G401 (cell line): ENCODE measurements at places on chromosomes 2 and 18.

DNA sequence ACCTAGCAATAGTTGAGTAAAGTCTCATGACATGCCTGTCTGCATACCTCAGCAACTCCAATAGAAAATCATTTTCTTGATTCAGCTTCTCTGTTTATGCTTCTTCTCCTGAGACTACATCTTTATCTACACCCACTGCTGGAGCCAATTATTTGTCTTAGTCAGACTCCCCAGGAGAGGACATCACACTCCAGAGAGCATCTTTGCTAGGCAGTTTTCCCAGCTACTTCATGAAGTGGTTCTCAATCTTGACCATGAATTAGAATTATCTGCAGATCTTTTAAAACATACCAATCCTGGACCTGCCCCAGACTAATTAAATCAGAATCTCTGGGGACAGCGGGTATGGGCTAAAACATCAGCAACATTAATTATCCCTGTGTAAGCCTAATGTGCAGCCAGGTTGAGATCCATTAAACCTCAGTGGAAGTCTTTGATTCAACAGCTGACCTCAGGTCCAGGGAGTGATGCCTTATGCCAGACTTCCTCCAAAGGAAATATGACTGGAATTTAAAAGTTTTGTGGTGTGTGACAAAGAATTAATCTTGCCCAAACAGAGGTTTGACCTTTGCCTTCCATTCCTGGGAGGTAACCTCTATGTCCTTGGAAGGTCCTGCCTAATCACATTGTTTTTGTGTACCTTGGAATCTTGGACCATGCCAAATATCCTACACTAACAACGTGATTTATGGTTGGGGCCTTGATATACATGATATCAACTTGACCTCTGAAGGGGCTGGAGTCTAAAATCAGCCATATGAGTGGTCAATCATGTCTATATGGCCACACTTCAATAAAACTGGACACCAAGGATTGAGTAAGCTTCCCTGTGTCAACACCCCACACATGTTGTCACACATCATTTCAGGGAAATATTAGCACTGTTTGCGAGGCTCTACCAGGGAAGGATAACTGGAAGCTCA lies 99.3 kb upstream of the DNAJC10 start:
- DNase-seq = no peak

DNA sequence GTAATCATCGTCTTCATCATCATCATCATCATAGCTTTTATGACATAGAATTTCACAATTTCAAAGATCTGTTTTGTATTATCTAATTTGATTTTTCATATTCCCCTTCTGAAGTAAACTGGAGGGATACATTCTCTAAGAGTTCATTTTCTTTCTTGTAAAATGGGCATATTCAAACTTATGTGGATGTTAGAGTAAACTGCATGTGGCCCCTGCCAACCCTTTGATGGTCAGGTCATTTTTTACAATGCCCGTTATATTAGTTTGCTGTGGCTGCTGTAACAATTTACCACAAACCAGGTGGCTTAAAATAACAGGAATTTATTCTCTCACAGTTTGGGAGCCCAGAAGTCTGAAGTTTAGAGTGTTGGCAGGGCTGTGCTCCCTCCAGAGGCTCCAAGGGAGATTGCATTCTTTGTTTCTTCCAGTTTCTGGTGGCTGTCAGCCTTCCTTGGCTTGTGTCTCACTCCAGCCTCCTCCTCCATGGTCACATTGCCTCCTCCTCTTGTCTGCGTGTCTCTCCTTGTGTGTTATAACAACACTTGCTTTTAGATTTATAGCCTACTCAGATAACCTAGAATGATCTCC lies 127.5 kb upstream of the MMADHC start:
- DNase-seq = peak; percentile 63

GRCh38 chr2:205834796-205835195 lies 152.5 kb downstream of the NRP2 start:
- DNase-seq = no peak

DNA sequence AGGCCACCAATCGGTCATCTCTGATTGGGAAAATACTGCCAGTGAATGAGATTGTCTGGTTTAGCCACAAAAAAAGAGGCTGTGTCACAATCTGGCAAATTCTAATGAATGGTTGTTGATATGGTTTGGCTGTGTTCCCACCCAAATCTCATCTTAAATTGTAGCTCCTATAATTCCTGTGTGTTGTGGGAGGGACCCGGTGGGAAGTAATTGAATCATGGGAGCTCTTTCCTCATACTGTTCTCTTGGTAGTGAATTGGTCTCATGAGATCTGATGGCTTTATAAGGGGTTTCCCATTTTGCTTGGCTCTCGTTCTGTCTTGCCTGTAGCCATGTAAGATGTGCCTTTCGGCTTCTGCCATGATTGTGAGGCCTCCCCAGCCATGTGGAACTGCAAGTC lies 838.3 kb downstream of the SLC4A3 start:
- no peak for DNase-seq

GRCh38 chr2:20616341-20616871 lies 34.5 kb downstream of the HS1BP3 start:
- no peak for DNase-seq

GRCh38 chr2:109448207-109448606 lies 165.6 kb downstream of the SEPTIN10 start:
- DNase-seq = no peak

DNA sequence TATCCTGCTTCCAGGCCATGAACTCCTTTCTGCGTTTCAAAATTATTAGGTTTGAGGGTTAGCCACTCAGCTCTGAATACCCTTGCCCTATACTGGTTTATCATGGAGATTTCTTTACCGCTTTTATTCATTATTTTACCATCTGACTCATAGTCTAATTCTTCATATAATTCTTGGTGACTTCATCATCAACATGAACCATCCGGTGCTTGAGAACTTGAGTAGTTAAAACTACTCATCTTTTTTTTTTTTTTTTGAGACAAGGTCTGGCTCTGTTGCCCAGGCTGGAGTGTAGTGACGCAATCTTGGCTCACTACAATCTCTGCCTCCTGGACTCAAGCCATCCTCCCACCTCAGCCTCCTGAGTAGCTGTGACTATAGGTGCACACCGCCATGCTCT lies 94.2 kb upstream of the LHCGR start:
- no peak for DNase-seq

- no peak for DNase-seq
These were observed 168.7 kb downstream of the GLI2 start for GRCh38 chr2:120904379-120904778.

DNA sequence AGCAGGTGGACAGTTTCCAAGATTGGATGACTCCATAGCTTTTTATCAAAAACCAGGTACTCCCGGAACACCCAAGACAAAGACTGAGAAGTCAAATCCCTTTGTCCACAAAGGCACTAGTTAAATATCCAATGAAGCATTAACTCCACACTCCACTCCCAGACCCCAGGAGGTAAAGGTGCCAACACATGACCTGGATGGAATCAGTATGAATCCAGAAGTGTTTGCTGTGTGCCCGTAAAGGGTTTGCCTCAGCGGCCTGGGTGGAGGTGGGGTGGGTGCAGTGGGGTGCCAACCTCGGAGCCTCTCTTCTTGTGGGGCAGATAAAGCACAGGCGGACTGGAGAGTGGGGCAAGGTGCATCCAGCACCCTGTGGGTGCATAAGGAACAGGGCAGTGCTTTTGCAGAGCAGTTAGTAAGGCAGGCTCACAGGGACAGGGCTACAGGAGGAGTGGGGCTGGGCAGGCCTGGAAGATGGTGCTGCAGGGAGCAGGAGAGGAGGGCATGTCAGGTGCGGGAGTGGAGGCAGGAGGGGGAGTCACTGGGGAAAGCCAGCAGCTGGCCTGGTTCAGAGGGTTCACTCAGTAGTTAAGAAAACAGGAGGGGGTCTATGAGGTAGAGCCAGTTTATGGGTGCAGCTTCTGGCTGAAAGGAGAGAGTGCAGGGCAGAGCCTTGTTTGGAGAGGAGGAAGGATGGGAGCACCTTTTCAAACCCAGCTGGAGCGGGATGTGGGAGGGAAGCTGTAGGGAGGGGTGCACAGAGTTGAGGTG lies 208.4 kb upstream of the SMAD2 start:
- no peak for DNase-seq

- DNase-seq = no peak
These were observed 163.6 kb downstream of the AGPS start for GRCh38 chr2:177556153-177556552.

- DNase-seq = no peak
These were observed 1.5 kb downstream of the REG1B start for GRCh38 chr2:79086255-79086654.

DNA sequence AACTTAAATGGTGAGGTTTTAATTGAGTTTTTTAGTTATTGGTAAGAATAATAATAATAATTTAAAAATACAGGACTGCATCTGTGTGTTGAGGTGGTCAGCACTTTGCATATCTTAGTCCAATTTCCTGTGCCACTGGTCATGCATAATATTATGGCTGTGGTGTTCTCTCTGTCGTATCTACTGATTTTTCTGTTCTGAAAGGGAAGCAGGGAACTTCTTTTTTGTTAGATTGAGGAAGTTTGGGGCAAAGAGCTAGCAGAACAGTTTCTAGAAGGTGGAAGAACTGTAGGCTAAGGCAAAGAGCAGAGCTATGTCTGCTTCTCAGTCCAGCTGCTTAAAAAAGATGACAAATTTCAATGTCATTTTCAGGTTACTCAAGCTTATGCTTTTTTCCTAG lies 74.3 kb downstream of the XRCC5 start:
- no peak for DNase-seq

DNA sequence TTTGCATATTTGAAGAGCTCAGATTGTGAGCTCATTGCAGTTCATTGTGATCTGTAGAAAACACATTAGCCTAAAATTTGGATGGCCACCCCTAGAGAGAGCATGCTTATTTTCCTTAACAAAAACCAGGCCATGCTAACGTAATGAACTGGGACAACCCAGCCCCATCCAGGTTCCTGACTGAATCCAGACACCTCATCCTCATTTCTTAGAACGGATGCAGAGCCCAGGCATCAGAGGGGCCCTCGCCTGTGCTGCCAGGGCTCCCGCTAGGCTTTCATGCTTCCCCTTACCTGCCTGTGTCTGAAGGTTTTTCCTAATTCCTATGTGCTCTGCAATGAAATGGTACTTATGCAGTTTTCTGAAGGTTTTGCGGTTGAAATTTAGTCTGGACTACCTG lies 171.1 kb downstream of the CCDC102B start:
- no peak for DNase-seq

GRCh38 chr18:10182009-10182624 lies 268.3 kb downstream of the VAPA start:
- DNase-seq = no peak

GRCh38 chr2:240557808-240558207 lies at the start of gene ANKMY1:
Gene ANKMY1 (minus strand): TSS chr2:240557988. CDS start chr2:240557335, 653 bp downstream.
- DNase-seq = no peak

DNA sequence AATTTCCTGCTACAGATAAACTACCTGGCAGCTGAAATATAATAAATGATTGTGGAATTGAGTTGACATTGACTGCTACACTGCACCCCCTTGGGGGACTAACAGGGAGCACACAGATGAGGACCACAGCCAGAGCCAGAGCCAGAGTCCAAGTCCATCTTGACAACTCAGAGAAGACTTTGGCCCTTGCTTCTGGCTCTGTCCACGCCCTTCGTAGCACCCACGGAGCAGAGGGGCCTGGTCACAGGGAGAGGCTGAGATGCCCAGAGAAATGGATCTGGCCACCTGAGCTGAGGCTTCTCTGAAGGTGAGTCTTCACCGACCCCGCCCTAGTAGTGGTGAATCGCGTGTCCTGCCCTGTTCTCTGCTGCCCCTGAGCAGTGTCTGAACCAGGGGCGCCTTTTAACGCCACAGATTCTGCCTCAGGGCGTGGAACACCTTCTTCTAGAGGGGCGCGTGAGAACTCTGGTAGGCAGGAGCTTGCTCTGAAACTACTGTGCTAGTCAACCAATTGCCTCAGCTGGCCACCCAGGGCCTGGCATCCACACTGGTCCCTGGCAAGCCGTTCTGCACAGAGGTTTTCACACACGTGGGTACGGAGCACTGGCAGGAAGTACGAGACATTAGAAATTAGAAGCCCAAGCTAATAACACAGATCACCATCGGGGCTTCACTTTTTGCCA lies 35.7 kb upstream of the MAT2A start:
- no peak for DNase-seq
